Activated T-cell treated with anti-CD3 and anti-CD28 coated beads, Interleukin-2, amount 50 U/mL, for 48 hours (primary cell): ENCODE measurements at places on chromosomes 3 and 15.

- DNase-seq, result no peak
These were observed 19.2 kb downstream of the DYNC1LI1 start for GRCh38 chr3:32551496-32551895.

- DNase-seq, result no peak
These were observed 16.4 kb downstream of the GRIP2 start for GRCh38 chr3:14523792-14524191.

DNA sequence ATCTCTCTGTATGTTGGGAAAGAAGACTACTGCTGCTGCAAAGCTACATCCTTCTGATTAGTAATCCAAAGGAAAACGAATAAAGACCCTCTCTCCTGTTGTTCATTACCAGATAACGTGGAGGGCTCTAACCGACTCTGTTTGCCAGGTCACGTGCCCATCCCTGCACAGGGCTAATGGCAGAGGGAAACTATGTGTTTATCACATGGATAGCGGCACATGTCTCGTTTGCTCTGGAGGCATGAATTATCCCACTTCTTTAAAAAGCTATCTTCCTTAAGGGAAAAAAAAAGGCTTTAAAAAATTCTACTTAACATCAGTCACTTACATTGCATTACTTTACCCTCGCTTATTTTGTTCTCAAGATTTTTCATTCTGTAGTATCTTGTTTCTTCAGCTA, 32.9 kb upstream of the APEH start:
- no peak for DNase-seq

- no peak for DNase-seq
These were observed 43.4 kb downstream of the SEMA3G start for GRCh38 chr3:52401551-52401950.
